Umbilical cord (tissue), 2 donors: ENCODE measurements at places on chromosomes 5 and 9.

DNA sequence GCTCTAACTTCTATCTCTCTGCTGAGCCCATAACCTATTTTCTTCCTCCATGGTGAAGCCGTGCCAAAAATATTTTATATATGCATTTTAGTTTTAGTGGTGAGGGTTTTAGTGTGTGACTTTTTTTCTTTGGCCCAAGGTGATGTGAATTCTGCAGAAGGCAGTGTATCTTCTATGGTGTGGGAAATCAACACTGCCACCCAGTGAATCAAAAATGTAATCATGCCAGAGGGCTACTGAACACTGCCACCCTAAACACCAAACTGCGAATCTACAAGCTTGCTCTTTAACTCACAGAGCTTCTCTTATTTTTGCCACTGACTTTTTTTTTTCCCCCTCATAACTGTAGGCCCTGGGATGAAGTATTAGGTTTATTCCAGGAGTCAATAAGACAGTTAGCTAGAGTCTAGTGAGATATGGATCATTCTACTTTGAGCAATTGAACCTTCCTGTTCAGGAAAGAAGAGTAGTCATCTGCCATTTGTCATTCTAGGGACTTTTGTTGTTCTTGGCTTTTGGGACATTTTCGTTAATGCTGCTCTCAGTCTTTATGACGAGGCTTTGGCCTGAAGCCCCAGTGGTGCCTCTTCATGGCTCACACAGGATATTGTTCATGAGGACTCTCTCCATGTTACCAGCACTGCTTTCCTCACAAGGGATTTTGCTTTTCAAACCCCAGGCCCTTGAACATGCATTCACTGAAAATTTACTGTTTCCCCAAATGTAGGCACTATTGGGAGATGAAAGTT is 53.1 kb downstream of the C7 start:
- no peak for DNase-seq

DNA sequence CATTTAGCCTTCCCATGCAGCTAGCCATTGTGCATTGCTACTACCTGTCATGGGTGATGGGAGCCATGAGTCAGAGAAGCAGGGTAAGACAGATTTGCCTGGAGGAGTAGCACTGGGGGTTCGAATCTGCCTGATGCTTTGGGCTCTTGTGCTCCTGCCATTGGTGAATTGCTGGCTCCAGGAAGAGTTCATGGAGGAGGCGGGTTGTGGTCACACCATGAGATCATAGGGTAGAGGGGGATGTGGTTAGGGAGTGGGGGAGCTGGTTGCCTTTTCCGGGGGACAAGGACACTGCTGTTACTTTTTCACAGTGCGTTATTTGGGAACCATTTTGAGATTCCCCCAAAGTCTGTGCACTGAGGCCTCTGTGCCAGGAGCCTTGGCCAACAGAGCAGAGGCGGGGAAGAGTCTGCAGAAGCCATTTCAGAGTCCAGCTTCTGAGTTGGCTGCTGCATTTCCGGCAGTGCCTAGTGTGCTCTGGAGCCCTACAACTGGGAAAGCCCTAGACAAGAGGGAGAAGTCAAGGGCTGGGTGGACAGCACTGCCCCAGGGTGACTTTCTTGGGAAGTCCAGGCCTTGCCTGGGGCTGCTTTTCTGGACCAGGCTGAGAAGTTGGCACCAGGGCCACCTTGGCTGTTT is 6.2 kb downstream of the ANGPTL2 start:
- DNase-seq: no peak

DNA sequence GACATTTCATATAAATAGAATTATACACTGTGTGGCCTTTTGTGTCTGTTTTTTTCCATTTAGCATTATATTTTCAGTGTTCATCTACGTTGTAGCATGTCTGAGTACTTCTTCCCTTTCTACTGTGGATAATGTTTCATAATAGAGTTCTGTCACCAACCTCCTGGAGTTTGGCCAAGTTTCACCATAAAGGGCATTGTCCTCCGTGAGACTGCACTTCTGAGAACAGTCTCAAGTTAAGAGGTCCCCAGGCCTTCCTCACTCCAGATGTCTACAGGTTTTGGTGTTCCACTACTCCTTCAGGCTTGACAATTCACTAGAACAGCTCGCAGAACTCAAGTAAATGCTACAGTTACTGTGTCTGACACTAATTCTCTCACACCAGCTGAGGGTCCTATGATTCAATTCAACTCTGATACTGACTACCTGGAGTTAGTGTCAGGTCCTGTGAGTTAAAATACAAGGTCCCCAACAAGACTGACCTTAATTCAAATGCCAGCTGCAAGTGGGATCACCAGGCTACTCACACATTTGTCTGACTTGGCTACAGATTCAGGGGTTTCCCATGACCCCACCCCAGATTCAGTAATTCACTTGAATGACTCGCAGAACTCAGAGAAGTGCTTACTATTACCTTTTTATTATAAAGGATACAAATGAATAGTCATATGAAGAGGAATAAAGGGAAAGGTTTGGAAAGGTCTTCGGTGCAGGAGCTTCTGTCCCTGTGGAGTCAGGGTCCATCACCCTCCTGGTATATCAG is 31.1 kb downstream of the SLC35A4 start:
- DNase-seq: peak; percentile 42

- DNase-seq: peak; percentile 53
These were observed 336.7 kb downstream of the CCDC171 start for GRCh38 chr9:15889555-15889954.

DNA sequence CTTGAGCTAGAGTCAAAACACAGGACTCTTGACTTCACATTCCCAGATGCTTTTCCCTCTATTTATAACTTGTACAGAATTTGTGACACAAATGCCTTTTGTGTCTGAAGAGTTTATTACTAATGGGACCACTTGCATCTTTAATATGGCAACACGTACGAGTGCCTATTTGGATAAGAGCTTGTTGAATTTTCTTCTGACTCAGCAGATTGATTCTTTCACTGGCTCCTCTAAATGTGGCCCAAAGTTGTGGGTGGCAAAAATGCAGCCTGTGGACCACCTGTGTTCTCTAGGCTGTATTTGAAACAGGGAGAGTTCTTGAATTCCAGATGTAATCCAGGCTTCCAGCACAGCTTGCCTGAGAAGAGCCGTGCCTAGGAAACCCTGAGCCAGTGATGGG is 34.1 kb upstream of the ERCC6L2 start:
- no peak for DNase-seq

DNA sequence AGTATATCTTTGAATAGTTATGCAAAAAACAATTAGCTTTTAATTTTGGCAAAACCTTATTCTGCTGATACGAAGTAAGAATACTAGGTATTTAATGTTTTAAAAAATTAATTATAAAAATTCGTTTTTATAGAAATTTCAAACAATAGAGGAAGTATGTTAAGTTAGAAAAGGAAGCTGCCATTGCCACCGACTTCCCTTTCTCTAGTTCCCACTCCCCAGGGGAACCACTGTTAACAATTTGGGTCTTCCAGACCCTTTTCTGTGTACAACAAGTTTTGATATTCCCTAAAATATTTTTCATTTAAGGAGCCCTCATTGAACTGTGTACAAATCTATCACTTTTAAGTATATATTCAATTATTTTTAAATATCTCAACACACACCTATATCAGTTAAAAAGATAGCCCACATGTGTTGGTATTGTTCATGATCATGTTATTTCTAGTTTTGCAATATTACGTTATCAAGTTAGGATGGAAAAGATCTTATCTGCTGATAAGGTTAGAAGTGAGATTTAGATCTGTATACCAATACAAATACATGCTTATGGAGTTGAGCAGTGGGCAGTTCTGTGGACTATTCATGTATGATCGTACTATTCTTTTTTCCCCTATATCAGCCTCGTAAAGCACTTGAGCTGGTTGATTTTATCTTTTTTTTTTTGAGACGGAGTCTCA is 25.9 kb downstream of the NDFIP1 start:
- no peak for DNase-seq

DNA sequence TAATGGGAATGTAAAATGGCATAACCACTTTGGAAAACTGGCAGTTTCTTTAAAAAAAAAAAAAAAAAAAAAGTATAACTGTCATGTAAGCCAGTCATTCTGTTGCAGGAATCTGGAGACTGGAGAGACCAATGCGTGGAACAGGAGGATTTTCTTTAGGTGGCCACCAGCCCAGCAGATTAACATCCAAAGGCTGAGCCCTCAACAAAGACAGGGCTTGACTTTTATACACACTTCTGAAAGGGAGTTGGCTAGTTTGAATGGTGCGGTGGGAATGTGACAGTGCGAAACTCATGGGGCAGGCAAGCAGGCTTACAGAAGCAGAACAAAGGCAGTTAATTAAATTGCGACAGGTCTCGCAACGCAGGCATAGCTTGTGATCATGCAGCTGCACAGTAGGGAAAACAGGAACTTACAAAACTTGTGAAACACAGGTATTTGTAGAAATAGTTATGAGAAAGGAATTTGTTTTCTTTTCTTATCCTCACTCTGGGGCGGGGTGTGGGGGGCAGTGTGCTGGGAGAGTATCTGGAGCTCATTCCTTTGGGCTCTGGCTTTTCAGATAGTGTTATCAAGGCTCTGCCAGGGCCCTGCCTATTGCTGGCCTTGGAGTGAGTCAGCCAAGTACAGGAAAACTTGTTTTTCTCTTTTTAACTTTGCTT is 12.0 kb downstream of the UIMC1 start:
- DNase-seq: peak; percentile 56

DNA sequence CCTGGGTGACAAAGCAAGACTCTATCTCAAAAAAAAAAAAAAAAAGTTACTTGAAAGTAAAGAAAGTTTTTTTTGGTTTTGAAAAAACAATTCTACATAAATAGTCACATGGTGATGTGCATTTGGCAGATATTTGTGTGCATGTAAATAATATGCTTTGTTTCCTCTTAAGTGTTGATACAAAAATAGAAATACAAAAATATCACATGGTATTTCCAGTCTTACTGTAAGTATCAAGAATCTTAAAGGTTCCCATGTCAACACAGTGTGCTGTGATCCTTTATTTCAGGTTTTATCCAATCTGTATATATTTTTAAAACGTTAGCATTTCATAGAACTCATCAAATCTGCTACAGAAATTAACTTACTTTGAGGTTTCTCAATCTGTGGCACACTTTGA is 521.9 kb downstream of the TLE4 start:
- DNase-seq: no peak

- no peak for DNase-seq
These were observed 422.1 kb upstream of the TNC start for GRCh38 chr9:115540091-115540490.

DNA sequence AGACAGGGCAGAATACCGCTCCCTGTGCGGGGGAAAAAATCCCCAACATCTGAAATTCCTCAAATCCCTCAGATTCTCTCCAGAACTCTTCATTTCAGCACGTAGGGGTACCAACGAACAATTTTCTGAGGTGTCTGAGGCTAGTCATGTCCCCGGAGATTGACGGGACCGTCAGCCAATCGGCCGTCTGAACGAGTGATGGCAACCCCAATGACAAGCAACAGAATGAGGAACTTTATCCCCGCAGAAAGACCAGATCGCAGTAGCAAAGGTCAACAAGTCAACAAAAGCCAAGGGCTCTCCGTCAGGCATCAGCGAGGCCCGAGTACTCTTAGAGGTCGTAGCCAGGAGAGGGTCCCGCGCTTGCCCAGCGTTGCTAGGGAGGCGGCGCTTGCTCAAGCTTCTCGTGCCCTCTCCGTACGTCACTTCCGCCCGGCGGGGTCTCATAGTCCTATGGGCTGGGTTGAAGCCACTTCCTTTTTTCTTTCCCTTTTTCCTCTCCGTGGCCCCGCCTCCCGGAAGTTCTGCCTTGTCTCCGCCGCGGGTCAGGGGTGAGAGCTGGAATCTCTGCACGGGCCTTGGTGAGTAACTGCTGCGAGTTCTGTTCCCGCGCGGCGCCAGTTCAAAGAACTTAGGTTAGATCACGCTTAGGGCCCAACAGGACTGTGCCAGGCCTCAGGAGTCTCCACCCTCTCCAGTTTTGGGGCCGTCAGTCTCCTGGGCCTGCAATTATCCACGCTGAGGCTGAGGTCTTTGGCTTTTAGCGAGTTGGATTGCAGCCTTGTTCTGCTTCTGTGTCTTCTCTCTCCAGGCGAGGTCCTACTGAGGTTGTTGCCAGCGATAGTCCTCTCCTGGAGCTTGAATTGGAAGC is at the start of gene RNF20:
RNF20 (plus strand) TSS at position 520 of the 871 bp plus-strand sequence. CDS start 1,571 bp downstream, outside the sequence.
- peak; percentile 100 for DNase-seq

DNA sequence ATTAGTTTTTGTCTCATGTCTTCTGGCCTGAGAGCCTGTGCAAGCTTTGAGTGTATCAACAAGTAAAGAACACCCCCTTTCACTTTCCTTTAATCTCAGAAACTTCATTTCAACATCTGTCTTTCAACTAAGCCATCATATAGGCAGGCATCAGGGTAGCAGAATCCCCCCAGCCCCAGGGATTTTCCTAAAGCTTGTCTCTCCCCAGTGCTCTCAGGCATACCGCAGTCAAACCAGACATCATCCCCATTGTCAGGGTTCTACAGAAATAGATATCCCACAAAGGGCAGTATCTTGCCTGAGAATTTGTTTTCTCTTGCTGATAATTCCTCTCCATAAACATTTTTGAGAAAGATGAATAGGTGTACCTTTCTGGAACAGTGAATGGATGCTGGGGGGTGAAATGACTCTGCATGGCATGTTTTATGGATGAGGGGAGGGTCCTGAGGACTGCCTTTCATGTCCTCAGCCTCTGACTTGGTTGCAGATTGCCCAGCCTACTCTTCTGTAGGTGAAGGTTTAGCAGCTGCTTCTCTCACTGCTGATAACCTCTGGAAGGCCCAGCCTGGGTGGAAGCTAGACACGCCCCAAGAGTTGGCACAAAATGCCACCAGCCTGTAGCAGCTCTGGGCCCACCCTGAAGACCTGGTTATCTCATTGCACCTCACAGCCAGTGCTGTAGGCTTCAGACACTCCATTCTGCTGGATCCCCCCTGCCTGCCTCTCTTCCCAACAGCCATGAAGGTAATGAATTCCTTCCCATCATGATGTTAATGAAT is 20.5 kb upstream of the SHB start:
- DNase-seq: no peak

DNA sequence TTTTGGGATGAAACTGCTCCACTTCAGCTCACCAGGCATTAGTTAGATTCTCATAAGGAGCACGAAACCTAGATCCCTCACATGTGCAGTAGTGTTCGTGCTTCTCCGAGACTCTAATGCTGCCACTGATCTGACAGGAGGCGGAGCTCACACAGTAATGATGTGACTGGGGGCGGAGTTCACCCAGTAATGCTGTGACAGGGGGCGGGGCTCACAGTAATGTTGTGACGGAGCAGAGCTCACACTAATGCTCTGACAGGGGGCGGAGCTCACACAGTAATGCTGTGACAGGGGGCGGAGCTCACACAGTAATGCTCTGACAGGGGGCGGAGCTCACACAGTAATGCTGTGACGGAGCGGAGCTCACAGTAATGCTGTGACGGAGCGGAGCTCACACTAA is 27.1 kb upstream of the LRRC14B start:
- DNase-seq: no peak

- no peak for DNase-seq
These were observed 88.2 kb upstream of the PANK3 start for GRCh38 chr5:168667301-168667840.

DNA sequence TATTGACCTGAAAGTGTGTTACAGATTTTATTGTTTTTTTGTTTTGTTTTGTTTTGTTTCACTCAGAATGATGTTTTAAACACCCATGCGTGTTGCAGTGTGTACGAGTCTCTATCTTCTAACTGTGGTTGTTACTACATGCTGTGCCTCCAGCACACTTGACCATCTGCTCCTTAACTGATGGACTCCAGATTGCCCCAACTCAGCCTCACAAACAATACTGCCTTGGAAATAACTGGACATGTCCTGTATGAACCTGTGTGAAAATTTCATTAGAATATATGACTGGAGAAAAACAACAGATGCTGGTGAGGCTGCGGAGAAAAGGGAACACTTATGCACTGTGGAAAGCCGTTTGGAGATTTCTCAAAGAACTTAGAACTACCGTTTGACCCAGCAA is 68.7 kb upstream of the HAND1 start:
- no peak for DNase-seq
